ENCODE measurements at places on chromosomes 7 and 10. TPM values are rescaled to one million over a fixed set of nuclear protein-coding genes. Genes with fewer than 3 reads are reported as not detected.

Gene FGFBP3
- 1.9 TPM for total RNA-seq

Gene NYAP1
- total RNA-seq: 0.40 TPM

Gene SFRP4
- 1.8 TPM for total RNA-seq

- no peaks in the 10 kb centered on the region for H3K27me3 ChIP-seq
- peak overlapping the region; percentile 98 for H3K4me3 ChIP-seq
- no peaks in the 10 kb centered on the region for H3K36me3 ChIP-seq
- peak overlapping the region; percentile 75 for H3K27ac ChIP-seq
- H3K4me1 ChIP-seq: peaks cover 6% of the 10 kb centered on the region
These were observed 3.8 kb downstream of the CDK6 start for GRCh38 chr7:92832534-92833023.

DNA sequence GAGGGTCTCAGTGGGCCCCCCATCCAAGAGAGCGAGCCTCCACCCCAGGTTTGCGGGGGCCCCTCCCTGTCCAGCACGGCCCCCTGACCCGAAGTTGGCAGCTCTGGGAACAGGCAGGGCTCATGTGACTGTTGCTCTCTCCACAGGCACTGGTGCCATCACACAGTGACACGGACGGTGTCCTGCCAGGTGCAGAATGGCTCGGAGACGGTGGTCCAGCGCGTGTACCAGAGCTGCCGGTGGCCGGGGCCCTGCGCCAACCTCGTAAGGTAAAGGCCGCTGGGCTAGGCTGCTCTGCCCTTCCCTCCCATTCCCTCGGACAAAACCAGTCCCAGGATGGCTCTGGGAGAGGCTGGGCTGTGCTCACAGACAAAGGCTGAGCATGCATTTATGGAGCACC, 57.2 kb downstream of the COL26A1 start:
- no peak for DNase-seq
- H3K27me3 ChIP-seq: no peaks in the 10 kb centered on the region
- H3K4me3 ChIP-seq: no peak overlapping the region
- H3K4me1 ChIP-seq: no peaks in the 10 kb centered on the region

GRCh38 chr10:21749788-21750187, 215.8 kb downstream of the MLLT10 start:
- H3K27ac ChIP-seq: no peak overlapping the region
- peaks cover 23% of the 10 kb centered on the region for H3K4me1 ChIP-seq
- no peak for DNase-seq

GRCh38 chr7:114358911-114359310, 55.7 kb upstream of the FOXP2 start:
- no peaks in the 10 kb centered on the region for H3K36me3 ChIP-seq
- H3K27ac ChIP-seq: no peak overlapping the region
- no peaks in the 10 kb centered on the region for H3K4me1 ChIP-seq
- H3K4me3 ChIP-seq: no peak overlapping the region

- no peaks in the 10 kb centered on the region for H3K27me3 ChIP-seq
- H3K36me3 ChIP-seq: no peaks in the 10 kb centered on the region
- H3K4me1 ChIP-seq: peaks cover 19% of the 10 kb centered on the region
- no peak overlapping the region for H3K4me3 ChIP-seq
- no peak for DNase-seq
These were observed 55.3 kb downstream of the ELAPOR2 start for GRCh38 chr7:87003872-87004798.

- H3K4me1 ChIP-seq: no peaks in the 10 kb centered on the region
- no peaks in the 10 kb centered on the region for H3K36me3 ChIP-seq
- no peak for DNase-seq
- no peaks in the 10 kb centered on the region for H3K27me3 ChIP-seq
These were observed 14.2 kb upstream of the BRI3 start for GRCh38 chr7:98267303-98267702.
